ENCODE measurements at places on chromosomes 5 and 9.

DNA sequence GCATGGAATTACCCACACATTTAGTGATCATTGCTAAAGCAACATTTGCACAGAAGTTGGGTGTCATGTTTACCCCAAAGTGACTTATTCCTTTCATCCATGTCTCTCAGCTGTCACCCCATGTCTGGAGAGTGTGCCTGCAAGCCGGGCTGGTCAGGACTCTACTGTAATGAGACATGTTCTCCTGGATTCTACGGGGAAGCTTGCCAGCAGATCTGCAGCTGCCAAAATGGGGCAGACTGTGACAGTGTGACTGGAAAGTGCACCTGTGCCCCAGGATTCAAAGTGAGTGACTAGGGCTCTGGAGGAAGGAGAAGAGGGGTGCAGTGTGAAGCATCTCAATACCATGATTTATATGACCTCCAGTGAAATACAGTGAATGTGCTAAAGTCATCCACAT is 99.9 kb upstream of the PRRC1 start:
- DNase-seq, result no peak

GRCh38 chr9:127154390-127155191 is 32.2 kb upstream of the ANGPTL2 start:
- DNase-seq, result no peak

- no peak for DNase-seq
Observed at GRCh38 chr5:154559398-154560276, 81.6 kb upstream of the HAND1 start.

GRCh38 chr5:76590027-76590426 is 33.2 kb downstream of the F2RL2 start:
- DNase-seq, result no peak

DNA sequence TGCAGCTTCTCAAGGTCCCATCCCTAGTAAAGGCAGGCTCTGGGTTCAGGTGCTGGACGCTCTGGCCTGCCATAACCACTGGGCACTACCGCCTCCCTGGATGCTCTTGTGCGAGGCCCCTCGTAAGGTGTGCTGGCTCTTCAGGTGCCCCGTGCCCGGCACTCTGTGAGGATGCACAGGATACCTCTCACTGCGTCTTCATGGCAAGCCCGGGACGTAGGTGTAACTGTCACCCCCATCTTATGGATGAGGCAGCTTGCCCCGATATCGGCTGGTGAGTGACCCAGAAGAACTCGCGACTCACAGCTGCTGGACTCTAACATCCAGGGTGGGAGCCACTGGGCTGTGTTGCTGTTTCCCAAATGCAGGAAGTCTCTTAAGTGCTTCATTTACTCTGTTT is 79.0 kb downstream of the GTF3C4 start:
- no peak for DNase-seq

GRCh38 chr5:346229-346935 is 24.9 kb downstream of the AHRR start:
- DNase-seq, result no peak

GRCh38 chr9:14031060-14031414 is 282.9 kb downstream of the NFIB start:
- DNase-seq, result no peak

DNA sequence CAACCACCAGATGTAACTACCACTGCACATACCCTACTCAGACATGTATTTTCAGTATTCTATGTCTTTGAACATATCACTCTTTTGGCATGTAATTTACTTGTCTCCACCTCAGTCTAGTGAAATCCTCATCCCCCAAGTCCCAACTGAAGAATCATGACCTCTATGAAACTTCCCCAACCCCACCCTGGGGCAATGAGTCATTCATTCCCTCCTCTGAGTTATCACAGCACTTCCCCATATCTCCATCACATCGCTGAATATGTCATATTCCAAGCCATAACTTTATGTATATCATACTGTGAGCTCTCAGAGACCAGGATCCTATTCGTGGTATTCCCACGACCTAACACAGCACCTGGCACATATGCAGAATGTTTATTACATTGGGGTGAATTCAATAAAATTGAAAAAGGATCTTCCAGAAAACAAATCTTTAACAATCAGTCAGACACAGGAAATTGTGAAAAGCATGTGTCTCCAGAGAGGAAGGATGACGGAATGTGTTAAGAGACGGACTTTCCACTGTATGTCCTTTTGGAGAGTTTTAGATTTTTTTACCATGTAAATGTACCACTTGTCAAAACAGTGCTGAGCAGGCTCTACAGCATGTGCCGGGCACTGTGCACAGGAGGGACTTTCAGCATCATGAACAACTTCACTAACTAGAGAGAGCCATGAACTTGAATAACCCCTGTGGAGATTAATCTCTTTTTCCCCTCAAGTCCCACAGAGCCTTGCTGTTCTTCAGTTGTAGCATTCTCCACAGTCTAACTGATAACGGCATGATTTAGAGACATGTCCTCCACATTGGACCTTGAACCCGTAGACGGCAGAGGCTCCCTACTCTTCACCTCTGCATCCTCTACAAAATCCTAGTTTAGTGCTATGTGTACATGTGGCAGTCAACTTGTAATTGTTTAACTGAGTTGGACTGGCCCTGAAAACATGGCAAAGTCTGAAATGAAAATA is 213.5 kb downstream of the GLIS3 start:
- peak; percentile 11 for DNase-seq

DNA sequence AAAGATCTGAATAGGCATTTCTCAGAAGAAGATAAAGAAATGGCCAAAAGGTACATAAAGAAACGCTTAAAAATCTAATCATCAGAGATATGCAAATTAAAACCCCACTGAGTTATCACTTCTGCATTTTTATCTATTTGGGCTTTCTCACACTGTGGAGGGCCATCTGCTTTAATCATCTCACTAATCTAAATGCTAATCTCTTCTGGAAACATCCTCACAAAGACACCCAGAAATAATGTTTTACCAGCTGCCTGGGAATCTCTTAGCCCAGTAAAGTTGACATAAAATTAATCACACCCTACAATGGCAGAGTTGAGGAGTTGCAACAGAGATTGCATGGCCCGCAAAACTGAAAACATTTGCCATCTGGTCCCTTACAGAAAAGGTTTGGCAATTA is 407.9 kb upstream of the CYLC2 start:
- no peak for DNase-seq

- DNase-seq, result no peak
Observed at GRCh38 chr5:111676466-111676865, 80.5 kb downstream of the NREP start.

DNA sequence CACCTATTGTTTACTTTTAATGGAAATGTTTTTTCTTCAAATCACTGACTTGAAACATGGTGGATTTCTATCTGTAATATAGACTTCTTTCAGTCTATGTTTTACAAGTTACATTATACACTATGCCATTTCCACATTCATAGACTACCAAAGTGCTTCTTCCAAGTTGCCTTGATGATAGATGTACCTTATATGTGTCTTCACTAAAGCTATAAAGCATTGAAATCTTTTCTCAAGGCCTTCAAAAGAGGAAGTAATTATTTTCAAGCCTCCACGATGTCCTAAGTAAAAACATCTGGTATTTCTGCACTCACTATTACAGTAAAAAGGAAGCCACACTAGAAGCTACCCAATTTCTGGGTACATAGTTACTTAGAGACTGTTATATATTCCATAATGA is 113.3 kb downstream of the FGF10 start:
- no peak for DNase-seq

- no peak for DNase-seq
Observed at GRCh38 chr9:120350596-120350995, 229.4 kb downstream of the CDK5RAP2 start.

GRCh38 chr9:26561928-26562327 is 330.7 kb downstream of the CAAP1 start:
- DNase-seq, result no peak

DNA sequence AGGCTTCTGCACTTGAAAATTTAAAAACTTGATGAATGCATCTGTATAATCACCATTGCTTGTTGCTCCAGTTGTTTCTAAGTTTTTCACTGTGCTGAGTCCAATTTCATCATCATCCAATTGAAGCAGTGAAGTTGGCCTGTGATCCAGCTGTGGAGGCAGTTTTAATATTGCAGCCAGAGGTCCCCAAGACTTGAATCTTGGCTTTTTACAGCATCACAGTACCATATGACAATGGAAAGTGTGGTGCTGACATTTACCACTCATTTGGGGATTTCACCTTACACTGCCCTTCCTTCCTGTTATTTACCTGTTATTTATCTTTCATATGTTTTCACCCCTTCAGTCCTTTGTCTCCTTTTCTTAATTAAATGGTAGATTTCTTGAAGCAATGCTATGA is 76.2 kb upstream of the SPIN1 start:
- no peak for DNase-seq

GRCh38 chr5:178324481-178325310 is 92.1 kb upstream of the PHYKPL start:
- DNase-seq, result no peak

DNA sequence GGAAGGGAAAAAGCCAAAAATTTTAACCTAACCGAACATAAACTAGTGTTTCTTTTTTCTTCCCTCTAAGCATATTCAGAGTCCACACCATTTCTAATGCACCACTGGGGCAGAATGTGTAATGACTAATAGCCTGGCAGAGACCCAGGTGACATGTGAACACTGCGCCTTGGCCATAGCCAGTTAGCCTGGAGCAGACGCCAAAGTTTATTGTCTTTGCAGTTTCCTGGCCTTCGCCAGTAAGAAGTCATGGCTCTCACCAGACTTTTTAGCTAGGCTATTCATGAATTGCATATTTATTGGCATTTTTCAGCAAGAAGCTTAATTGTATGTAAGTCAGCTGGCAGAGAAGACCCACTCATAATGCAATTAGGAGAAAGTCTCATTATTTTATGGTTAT is 182.8 kb upstream of the SLC27A6 start:
- peak; percentile 23 for DNase-seq

DNA sequence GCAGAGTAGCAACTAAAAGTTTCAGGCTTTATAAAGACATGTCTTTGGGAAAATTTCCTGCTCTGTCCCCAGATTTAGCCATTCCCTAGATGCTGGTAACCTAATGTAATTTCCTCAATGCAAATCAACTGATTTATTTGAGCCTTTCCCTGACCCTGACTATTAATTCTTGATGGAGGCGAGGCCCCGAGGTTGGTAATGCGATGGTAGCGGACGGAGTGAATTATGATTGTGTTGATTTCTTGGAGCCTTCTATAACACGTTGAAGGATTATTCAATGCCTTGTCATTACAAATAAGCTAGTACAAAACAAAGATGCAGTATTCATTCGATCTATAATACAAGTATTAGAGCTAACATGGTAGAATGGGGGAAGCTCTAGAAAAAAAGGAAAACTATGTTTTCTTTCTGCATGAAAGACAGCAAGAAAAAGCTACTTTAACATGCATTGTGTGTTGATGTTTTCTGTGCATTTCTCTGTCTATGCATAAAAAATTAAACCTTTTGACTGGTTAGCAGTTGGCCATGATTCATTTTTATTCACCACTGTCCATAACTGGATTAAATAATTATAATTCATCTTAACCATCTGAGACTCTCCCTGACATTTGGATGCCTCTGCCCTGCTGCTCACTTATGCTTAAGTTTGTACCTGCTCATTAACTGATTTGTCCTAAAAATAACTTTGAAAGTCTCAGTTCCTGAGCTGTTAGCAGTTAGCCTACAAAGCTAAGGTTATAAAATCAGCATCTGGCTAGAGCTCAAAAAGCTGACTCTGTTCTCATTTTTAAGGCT is 490.2 kb upstream of the NUDT12 start:
- no peak for DNase-seq

GRCh38 chr5:74433255-74433895 is 207.2 kb downstream of the ENC1 start:
- DNase-seq, result no peak

DNA sequence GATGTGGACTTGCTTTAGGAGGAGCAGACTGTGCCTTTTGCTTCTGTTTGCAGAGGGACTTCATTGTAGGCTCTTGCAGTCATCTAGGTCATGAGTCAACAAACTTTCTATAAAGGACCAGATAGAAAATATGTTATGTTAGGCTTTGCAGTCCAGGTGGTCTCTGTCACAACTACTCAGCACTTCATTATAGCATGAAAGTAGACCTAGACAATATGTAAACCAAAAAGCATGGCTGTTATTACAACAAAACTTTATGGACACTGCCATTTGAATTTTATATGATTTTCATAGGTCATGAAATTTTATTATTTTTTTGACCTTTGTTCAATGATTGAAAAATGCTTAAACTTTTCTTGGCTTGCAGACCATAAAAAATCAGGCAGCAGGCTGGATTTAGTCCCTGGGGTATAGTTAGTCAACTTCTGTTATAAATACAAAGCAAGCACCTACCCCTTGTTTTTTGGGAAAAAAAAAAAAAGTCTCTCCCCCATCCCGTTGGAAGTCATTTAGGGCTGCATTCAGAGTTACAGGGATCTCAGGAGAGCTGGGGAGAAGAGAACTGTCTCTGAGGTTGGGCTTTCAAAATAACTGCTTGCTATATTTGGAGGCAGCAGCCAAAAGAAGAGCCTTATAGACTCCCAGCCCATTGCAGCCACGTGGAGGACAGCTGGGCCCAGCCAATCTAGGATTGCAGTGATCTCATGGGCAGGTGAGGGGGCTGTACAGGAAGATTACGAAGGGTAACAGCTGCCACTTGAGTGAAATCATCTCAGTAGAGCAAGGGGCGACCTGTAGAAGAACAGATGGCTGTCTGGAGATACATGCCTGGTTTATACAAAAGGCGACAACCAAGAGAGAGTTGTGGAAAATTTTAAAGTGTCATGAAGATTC is 136.6 kb upstream of the TNC start:
- no peak for DNase-seq

- DNase-seq, result no peak
Observed at GRCh38 chr9:86041311-86041741, 58.0 kb downstream of the GOLM1 start.

GRCh38 chr5:172544371-172545095 is 90.2 kb upstream of the SH3PXD2B start:
- no peak for DNase-seq

- no peak for DNase-seq
Observed at GRCh38 chr9:34715639-34716215, 5.8 kb upstream of the CCL21 start.

DNA sequence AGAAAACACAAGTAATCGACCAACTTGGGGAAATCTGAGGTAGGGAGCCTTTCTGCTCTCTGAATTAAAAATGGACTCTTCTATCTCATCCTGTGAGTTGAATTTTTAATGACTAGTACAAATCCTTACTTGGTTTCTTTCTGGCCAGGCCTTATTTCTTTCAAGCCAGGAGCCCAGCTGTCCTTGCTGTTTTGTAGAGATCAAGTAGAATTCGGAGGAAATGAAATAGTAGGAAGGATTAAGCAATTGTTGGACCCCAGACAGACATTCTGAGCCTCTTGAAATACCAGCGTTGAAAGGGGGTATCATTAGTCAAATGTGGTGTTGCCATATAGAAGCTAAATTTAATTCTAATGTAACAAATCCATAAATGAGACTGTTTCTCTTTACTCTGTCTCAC is 53.7 kb upstream of the SMIM15 start:
- no peak for DNase-seq
